ENCODE measurements at places on chromosomes 2 and 18.

GRCh38 chr18:48609820-48610815 lies 71.3 kb downstream of the CTIF start:
- DNase-seq: no peak

GRCh38 chr18:9731380-9731779 lies 23.3 kb downstream of the RAB31 start:
- DNase-seq: no peak

DNA sequence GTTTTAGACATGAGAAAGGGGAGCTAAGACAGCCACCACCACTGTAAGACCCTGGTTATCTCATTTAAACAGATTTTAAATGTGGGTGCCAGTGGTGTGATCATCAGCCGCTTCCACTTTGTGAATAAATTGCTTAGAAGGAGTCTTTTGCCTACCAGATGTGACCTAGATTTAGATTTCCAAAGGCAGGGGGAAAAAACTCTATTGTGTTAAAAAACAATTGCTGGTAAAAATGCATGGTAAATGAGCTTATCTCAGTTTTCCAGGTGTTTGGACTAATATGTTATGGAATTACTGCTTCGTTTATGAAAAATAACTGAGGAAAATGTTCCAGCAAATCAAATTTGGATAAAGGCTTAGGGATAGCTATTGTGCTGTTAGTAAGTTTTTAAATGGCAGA lies 466.3 kb upstream of the RAB12 start:
- DNase-seq: no peak

GRCh38 chr2:209425471-209426071 lies 1.7 kb downstream of the MAP2 start:
- DNase-seq: peak; percentile 63

DNA sequence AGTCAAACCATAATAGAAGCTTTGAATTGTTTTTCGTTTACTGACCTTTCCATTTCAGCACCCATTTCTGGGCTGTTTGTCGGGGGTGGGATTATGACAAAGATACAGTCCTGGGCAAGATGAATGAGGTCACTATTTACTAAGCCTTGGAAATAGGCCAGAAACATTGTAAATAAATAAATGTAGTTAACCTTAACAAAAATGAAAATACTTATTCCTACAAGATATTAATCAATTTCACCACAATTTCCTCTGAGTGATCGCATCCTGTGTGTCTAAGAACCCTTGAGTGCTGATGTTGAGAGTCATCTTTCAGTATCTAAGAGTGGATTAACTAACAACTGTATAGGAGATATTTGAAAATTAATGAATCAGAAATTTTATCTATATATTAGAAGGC lies 14.0 kb downstream of the ITGA4 start:
- no peak for DNase-seq

DNA sequence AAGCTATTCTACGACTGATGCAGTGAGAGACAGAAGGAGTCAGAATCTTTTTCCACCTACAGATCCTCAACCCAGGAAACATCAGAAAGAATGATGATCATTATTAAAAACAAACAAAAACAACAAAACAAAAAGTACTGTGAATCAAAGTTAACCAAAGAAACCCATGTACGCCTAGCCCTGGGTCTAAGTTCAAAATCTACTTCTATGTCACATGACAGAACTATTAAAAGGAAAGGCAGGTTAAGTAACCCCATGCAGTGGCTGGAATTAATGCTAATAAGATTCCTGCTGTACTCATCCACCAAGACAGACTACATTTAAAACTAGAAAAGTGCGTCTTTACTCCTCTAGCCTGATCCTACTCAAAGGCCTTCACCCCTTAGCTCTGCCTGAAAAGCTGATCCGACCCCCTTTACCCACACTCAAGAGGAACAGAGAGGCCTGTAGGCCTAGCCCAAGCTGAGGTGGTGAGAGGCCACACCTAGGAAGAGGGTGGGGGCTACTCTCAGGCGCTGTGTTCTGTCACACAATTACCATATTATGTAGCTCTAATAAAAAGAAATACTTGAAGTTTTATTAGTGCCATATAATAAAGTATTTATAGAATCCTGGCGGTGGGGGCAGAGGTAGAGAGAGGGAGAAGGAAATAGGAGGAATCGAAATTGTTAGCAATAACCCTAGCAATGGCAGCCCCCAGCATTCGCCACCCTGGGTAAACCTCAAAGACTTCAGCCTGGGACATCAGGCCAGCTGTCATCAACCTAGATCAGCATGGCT lies 37.1 kb downstream of the NHEJ1 start:
- no peak for DNase-seq

- DNase-seq: no peak
Measured at GRCh38 chr2:240161087-240161750, 20.8 kb upstream of the OTOS start.
